Psoas muscle (tissue), 8 donors: ENCODE measurements at places on chromosomes 13 and 19. TPM values are rescaled to one million over a fixed set of nuclear protein-coding genes. Genes with fewer than 3 reads are reported as not detected.

The SHISA7 gene
- not detected for polyA plus RNA-seq

The CCNA1 gene
- 5.8 TPM for polyA plus RNA-seq

GRCh38 chr19:17943274-17944221 lies 10.7 kb downstream of the CCDC124 start:
- no peak overlapping the region for H3K4me3 ChIP-seq
- no peak for DNase-seq

GRCh38 chr19:49557641-49558325 lies 22.6 kb downstream of the NOSIP start:
- H3K4me3 ChIP-seq, result no peak overlapping the region
- peaks cover 33% of the 10 kb centered on the region for H3K4me1 ChIP-seq
- H3K27ac ChIP-seq, result peak overlapping the region; percentile 23
- peaks cover 5% of the 10 kb centered on the region for H3K36me3 ChIP-seq
- no peak for DNase-seq

- H3K27me3 ChIP-seq, result peaks cover 2% of the 10 kb centered on the region
- no peaks in the 10 kb centered on the region for H3K4me1 ChIP-seq
- H3K4me3 ChIP-seq, result no peak within 1 kb of the TSS
- H3K27ac ChIP-seq, result no peak within 1 kb of the TSS
Observed at GRCh38 chr19:41688098-41688497, at the start of gene CEACAM7. CEACAM7 (minus strand) TSS chr19:41688270; CDS start chr19:41688165, 105 bp downstream.

DNA sequence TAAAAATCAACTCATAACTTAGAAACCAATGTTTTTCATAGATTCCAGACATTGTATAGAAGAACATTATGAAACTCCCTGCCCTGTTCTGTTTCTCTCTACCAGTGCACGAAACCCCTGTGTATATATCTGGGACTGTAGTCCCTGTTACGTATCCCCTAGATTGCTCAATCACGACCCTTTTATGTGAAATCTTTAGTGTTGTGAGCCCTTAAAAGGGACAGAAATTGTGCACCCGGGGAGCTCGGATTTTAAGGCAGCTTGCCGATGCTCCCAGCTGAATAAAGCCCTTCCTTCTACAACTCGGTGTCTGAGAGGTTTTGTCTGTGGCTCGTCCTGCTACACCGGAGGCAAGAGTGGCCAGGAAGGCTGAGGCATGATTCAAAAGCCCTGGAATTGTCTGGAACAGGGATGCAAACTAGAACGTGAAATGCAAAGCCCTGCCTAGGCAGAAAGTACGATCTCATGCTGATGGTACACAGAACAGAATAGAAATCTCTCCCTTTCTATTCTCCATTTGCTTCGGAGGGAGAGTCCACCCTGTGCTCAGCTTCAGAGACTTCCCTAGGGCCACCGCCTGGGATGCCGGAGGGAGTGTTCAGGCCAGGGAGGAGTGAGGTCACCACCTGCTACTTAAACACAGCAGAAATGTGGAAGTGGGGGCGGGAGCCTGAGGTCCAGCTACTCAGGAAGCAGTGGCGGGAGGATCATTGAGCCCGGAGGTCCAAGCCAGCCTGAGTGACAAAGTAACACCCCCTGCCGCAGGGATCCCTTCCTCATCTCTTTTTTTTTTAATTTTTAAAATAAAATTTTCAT lies 758 bp upstream of the ZNF888 start:
- H3K27ac ChIP-seq, result peak overlapping the region; percentile 74
- no peaks in the 10 kb centered on the region for H3K4me1 ChIP-seq
- DNase-seq, result peak; percentile 53
- peak overlapping the region; percentile 81 for H3K4me3 ChIP-seq
- no peaks in the 10 kb centered on the region for H3K27me3 ChIP-seq

DNA sequence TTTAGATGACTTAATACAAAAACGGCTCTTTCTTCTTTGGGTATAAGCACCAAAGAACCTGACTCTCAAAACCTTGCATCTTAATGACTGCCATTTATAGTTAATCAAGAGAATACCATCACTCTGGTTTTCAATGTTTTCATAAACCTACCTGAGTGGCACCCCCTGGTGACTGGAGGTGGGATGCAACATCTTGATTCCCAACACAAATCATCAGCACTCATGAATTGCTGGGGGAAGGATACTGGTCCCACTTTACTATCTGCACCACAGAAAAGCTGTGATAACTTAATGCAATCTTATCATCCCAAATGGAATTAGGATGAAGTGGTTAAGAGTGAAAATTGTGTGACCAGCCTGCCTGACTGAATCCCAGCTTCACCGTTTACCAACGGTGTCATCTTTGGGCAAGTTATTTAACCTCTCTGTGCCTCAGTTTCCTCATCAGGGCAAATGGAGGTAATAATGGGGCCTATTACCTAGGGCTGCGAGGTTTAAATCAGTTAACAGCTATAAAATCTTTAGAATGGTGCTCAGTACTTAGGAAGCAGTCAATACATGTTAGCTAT lies 366.4 kb downstream of the KLF12 start:
- H3K27ac ChIP-seq, result peak overlapping the region; percentile 73
- no peaks in the 10 kb centered on the region for H3K36me3 ChIP-seq
- no peak for DNase-seq

- DNase-seq, result no peak
- H3K36me3 ChIP-seq, result no peaks in the 10 kb centered on the region
- H3K27ac ChIP-seq, result no peak overlapping the region
- no peaks in the 10 kb centered on the region for H3K27me3 ChIP-seq
- no peaks in the 10 kb centered on the region for H3K4me1 ChIP-seq
Observed at GRCh38 chr13:101332583-101332982, 83.7 kb downstream of the NALCN start.

DNA sequence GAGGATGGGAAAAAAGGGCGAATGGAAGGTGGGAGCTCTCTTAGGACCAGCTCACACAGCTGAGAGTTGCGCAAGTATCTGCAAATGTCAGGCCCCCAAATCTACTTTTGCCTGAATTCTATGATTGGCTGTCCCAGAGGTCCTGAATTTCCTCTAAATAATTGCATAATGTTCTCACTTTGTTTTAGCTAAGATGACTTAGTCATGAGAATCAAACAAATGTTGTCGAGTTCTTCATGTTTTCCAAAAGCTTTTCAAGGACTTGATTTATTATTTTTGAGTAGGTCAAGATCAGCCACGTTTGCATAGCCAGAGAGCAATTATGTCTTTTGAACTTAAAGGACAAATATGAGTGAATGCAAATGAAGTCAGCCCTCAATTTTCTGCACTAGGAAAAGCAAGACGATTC lies 246.6 kb upstream of the MAB21L1 start:
- H3K36me3 ChIP-seq, result no peaks in the 10 kb centered on the region
- H3K4me1 ChIP-seq, result peaks cover 9% of the 10 kb centered on the region
- peak; percentile 41 for DNase-seq
- H3K4me3 ChIP-seq, result no peak overlapping the region
- no peak overlapping the region for H3K27ac ChIP-seq
- H3K27me3 ChIP-seq, result no peaks in the 10 kb centered on the region

GRCh38 chr13:35474496-35475211 lies 1.8 kb downstream of the MAB21L1 start:
- H3K27ac ChIP-seq, result peak overlapping the region; percentile 72
- DNase-seq, result no peak
